ENCODE measurements at places on chromosomes 6 and 20. TPM values are rescaled to one million over a fixed set of nuclear protein-coding genes. Genes with fewer than 3 reads are reported as not detected.

- no peak for DNase-seq
Measured at GRCh38 chr6:104537872-104538271, 321.8 kb downstream of the HACE1 start.

DNA sequence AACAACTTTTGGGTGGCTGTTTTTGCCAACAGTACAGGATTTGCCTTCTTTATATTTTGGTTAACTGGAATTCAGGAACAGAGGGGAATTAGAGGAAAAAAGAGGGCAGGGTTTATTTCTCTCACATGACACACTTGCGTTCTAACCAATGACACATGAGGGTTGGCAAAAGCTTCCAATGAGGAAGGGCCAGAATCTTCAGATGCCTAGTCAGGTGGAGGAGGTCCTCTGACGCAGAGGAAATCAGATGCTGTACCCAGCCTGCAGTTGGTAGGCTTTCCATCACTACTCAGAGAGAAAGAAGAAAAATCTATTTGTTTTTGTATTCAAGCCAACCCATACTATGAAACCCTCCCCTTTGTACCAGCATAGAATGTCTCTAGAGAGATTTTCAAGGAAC, 20.8 kb downstream of the TM9SF4 start:
- no peak for DNase-seq

DNA sequence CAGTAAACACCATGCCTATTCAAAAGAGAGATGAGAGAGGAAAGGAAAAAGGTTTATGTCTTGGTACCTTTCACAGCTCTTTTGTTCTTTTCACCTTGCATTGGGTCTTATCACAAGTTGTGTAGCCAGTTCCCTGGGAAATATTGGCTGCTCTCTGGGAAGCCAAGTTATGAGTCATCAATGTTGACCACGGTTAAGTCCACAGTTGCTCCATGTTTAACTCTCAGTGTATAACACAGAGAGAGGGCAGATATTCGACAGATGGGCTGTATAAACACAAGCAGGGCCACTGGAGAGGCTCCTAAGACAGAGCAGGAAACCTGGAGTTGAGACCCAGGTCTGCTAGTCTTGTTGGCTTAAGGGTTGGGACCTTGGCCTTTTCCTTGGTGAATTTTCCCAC, 718.6 kb downstream of the QKI start:
- DNase-seq, result no peak

DNA sequence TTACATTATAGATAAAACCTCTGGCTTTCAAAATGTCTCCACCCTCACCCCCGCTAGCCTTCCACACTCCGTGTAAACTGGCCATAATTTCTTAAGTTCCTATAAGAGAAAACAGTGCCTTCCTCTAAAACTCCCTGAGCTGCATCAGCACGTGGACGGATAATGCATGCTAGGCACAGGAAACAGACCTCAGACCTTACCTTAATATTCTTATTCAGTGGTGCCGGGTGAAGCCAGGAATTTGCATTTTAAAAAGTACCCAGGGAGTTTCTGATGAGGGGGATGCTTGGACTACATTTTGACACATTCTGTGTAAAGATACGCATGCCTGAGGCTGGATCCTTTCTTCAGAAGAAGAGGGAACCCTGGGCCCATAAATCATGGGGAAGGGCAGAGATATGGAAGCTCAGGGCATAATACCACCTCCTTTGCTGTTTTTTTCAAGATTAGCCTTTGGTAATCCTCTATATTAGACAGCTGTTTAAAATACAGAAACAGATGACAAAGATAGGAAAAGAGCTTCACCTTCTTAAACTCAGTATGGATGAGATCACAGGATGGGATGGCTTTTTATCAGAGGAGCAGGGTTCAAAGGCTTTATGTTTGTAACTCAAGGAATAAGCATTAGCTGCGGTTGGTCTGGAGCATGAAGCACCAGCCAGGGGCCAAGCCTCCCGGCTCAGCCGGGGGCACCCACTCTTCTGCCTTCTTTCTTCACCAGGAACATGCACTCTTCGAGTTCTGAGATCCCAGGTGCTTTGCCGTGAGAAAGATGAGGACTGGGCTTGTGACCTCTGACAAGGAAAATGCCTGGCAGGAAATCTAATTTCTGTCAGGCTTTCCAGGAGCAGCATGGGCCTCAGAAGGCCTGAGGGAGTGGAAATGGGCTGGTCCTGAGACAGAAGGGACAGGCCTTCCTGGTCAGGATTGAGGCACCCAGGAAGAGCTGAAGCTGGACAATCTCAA, 218.1 kb upstream of the SOX4 start:
- no peak for DNase-seq

DNA sequence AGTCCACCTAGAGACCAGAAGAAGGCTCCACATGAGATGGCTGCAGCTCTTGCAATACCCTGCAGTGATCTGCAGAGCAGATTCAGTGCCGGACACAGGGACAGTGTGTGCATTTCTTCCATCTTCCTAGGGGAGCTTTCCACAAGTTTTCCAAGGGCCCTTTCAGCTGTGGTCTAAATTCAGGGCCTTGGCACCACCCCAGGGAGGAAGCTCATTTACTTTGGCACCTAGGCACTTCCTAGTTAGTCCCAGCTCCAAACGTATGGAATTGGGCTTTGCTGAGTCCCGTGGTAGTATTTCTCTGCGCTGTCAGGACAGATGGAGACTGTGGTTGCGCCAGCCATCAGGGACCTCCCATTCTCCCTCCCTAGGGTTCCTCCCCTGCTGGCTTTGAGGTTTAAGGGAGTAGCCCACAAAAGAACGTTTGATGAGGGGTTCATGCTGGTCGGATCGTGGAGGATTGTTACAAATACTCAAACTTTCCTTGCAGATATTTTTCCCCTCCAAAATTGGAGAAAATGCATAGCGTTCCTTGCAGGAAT, 182.3 kb upstream of the UST start:
- DNase-seq, result no peak

GRCh38 chr20:37881601-37882343, 21.2 kb upstream of the VSTM2L start:
- no peak for DNase-seq

Gene TRIM15
- polyA plus RNA-seq, result not detected

GRCh38 chr20:33850159-33850558, 39.0 kb downstream of the CHMP4B start:
- DNase-seq, result no peak

DNA sequence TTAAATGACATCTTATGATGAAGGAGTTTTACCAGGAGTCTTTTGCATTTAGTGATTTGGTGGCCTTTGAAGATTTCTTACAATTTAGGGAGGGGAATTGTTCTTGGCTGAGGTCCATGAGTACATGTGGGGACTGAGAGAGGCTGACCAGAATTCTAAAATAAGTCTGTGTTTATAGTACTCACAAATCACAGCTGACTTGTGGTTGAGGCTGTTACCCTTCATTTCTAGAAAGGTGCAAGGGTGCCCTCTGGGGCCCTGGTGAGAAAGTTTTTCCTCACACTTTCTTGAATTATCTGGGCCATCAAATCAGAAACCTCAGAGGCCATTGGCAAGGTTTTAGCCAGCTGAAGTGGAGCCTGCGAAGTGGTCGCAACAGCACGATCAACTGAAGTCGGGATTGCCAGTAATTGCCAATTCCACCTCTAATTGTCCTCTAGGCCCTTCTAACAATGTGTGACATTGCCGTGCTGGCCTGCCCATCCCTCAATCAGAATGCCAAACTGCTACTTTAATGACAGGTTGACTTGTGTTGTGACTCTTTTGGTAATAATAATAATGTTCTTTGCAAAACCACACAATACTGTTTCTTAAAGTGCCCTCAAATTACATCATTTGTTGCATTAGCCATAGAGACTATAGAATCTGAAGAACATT, 221.6 kb downstream of the OGFRL1 start:
- DNase-seq, result peak; percentile 67

Gene PXT1
- not detected for polyA plus RNA-seq

DNA sequence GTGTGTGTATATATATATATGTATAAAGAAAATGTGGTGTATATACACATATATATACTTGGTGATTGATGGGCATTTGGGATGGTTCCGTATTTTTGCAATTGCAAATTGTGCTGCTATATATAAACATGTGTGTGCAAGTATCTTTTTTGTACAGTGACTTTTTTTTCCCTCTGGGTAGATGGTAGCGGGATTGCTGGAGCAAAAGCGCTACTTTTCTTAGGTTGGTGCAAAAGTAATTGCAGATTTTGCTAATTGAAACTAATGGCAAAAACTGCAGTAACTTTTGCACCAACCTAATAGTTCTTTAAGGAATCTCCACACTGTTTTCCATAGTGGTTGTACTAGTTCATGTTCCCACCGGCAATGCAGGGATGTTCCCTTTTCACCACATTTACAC, 135.4 kb downstream of the AHI1 start:
- no peak for DNase-seq

Gene TSBP1
- polyA plus RNA-seq, result 0.09 TPM

Gene TREML4
- not detected for polyA plus RNA-seq

Gene PACRG
- 2.7 TPM for polyA plus RNA-seq

DNA sequence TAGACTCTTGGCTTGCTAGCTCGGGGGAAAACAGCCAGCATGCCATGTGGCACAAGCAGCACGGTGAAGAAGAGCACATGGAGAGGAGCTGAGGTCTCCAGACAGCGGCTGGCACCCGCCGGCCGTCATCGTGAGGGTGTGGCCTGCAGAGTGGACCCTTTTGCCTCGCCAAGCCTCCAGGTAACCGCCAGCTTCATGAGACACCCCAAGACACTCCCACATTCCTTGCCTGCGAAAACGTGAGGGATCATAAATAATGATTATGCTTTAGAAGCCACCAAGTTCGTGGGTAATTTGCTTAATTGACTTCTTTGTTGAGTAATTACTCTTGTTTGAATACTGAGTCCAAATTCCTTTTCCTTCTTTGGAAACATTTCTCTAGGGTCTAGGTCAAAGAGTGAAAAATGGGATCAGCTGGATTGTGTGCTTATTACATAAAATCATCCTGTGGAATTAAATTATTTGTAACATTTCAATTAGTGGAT, 23.2 kb downstream of the FAM50B start:
- no peak for DNase-seq

Gene KIAA0408
- 17.3 TPM for polyA plus RNA-seq

Gene LAMA5
- 93.7 TPM for polyA plus RNA-seq

Gene NNAT
- 351 TPM for polyA plus RNA-seq

Gene DNAH8
- 2.0 TPM for polyA plus RNA-seq

DNA sequence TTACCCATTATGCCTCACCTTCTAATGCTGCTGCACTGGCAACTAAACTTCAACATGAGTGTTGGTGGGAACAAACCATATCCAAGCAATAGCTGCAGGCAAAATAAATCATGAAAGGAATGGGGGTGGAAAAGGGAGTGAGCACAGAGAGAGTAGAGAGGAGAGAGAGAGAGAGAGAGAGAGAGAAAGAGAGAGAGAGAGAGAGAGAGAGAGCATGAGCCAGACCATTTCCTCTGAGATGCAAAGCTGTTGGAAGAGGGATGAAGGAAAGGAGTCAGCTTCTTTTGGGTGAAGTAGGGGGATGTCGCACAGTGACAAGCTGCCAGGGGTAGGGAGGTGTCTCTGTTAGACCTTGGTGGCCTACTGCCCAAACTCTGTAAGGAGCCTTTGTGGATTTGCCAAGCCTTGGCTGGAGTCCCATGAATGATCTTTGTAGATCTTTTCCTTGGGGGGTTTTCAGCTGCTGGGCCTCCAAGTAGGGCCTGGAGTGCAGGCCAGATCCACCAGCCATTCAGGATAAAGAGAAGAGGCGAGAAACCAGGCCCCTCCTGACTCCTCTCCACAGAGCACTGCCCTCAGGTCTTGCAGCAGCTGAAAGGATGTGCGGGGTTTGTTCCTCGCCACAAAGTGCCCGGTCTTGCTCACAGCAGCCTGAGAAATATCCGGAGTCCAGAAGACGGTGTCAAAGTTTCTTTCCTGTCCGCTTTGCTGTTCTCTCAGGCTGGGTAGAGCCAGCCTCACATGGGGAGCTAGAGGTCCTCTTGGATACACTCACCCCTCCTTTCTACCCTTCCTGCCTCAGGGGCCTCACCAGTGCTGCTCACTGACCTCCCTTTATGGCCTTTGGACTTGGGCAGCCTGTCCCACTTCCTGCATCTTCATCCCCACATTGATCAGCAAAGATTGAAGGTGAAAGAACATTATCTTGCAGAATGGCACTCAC, 17.8 kb downstream of the BTBD3 start:
- DNase-seq, result peak; percentile 63

DNA sequence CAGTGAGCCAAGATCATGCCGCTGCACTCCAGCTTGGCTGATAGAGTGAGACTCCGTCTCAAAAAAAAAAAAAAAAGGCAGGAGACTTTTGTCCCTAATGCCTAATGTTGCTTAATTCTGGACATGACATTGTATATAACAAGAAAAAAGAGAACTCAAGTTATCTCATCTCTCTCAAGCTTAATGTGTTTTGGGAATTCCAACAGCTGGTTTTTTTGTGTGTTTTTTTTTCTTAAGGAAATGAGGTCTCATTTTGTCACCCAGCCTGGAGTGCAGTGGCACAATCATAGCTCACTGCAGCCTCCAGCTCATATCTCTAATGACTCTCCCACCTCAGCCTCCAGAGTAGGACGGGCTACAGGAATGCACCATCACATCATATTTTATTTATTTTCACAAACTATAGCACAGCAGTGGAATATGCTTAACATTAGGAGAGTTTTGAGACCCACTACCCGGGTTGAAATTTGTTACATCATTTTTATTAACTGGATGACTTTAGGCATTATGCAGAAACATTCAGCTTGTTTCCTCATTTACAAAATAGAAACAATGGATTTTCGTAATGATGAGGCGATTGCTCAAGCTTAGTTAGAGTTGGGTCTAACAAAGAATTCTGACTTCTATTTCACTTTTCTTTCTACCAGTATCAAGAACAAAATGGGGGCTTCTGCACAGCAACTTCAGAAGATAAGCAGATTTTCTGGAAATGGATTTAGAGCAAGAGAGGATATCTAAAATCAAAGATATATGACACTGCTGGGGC, 104.1 kb upstream of the BTN3A2 start:
- no peak for DNase-seq

Gene SFTA2
- polyA plus RNA-seq, result not detected

Gene UBD
- polyA plus RNA-seq, result 0.32 TPM

GRCh38 chr20:10920396-10920795, 246.6 kb upstream of the JAG1 start:
- DNase-seq, result no peak

- DNase-seq, result no peak
Measured at GRCh38 chr20:40806929-40807820, 118.1 kb upstream of the MAFB start.

GRCh38 chr20:23299673-23300050, 50.9 kb upstream of the NXT1 start:
- no peak for DNase-seq

All from muscle of leg (tissue), 16 donors.